ENCODE measurements at places on chromosomes 7 and 10.

DNA sequence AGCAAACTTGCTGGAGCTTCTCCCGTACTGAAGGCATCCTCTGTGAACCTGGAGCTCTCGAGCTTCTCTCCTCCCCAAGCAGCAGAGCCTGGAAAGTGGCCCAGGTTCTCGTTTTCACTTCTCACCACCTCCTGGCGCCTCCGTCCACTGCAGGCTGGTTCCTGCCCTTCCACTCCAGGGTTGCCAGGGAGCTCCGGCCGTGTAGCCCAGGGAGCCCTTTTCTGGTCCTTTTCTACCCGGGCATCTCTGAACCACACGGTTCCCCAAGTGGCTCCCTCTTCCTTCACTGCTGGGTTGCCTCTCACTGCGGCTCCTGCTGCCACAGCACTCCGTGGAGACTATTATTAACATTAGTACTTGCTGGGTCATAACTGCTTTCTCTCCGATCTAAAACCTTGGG lies 208.6 kb upstream of the PPP2R2D start:
- peak; percentile 32 for DNase-seq

DNA sequence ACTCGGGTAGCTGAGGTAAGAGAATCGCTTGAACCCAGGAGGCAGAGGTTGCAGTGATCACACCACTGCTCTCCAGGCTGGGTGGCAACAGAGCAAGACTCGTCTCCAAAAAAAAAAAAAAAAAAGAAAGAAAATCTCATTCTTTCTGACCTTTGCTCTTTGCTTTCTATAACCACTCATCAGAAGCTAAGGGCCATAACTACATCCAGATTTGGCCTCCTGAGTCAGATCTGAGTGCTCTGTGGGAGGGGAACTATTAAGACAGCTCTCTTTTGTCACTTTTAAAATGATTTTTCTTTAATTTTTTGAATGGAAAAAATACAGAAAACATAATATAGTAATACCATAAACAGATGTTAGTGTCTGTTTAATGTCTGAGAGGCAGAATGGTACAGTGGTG lies 210.1 kb downstream of the KIAA1217 start:
- no peak for DNase-seq

GRCh38 chr10:22823109-22823508 lies 104.7 kb upstream of the ARMC3 start:
- DNase-seq: no peak

- DNase-seq: no peak
These were observed 25.5 kb downstream of the RBM17 start for GRCh38 chr10:6114299-6114698.

GRCh38 chr10:14707481-14707880 lies 67.2 kb downstream of the FAM107B start:
- DNase-seq: no peak

DNA sequence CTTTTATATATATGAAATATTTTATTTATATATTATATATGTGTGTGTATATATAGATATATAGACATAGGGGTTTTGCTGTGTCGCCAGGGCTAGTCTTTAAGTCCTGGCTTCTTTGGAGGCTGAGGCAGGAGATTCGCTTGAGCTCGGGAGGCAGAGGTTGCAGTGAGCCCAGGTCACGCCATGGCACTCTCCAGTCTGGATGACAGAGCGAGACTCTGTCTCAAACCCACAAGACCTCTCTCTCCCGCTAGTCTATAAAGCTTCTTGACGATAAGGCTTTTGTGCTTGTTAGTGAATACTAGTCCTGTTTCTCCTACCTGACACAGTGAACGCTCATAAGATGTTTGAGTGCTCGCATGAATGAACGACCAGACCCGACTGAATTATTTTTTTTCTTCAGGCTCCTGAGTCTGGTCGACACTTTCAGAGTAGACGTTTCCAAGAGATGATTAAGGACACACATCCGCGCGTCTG lies 577 bp upstream of the DDX21 start:
- no peak for DNase-seq

GRCh38 chr7:135616136-135616535 lies 46.2 kb upstream of the STMP1 start:
- no peak for DNase-seq

DNA sequence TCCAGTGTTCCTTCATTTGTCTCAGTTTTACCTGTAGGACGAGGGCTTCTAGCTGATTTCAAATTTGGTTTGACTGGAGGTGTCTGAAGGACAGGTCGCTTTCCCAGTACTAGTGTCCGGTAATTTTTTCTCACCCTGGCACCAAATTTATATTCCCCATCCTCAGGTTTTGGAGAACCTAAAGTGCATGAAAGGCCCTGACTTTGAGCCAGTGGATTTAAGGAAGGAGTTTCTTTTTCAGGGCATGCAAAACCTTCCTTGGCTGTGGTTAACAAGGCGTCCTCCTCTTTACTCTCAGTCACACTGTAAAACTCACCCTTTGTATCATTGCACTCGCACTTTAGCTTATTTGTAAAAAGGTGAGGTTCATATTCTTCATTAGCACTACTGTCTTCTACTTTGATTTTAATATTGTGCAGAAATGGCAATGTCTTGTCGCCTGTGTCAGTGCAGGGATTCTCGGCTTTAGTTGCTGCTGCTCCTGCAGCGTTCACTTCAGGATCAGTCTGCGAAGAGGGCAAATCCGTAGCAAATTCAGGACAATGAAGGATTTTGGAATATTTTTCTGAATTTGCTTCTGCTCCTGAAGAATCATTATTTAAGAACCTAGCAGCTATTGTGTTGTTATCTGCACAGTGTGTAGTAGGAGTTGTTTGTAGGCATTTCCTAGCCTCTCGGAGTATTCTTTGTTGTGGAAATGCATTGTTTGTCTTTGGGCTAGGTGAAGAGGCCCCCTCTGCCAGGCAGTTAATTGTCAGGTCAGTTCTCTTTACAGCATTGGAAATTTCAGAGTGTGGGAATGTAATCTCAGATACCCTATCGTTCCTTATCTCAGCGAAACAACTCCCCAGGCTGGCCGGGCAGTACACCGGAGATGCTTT lies 9.9 kb downstream of the SKIDA1 start:
- no peak for DNase-seq

GRCh38 chr10:87782721-87783120 lies 35.3 kb downstream of the ATAD1 start:
- DNase-seq: no peak

DNA sequence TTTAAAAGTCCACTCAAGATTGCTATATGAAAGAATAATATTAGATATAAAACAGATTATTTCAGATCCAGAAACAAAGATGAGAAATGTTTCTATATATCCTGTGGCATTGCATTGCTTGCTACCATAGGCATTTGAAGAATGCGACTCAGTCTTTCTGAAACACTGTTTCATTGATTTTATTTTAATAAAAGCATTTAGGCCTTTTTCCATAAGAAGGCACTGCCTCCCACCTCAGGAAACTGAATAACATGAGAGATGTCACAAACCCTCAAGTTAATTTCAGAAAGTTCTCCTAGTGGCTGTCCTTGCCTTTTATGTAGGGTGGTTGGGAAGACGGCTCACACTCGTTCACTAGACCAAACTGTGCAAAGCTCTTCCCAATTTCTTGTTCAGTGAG lies 23.3 kb downstream of the PRPS1L1 start:
- no peak for DNase-seq

DNA sequence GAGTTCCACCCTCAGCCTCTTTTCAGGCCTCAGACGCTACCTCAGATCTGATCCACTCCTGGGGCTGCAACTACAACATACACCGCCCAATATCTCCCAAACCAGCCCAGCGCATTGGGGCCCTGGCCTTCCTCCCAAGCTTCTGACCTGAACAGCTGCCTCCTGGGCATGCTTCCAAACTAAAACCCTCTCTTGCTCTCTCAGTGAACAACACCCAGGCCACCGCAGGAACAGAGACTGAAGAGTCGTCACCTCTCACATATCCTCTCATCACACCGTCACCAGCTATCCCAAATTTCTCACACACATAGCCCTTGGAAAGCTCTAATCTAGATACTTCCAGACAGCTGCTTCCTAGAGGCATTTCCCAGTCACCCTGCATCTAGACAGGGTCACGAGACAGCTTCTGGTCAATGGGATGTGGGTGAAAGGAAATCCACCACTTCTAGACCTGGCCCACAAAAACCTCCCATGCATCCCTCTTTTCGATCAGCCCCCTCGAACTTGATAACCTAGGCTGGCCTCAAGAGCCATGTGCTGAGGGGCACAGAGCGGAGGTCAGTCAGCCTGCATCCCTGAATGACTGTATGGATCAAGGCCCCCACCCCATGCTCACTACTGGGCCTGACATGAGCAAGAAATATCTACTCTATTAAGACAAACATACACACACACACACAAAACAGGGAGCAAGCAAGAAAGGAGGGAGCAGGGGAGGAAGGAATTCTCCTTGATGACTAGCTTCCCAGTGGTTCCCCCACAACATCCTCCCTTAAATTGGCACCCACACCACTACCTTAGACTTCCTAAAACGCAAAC lies 1.8 kb downstream of the PARP12 start:
- DNase-seq: peak; percentile 82

DNA sequence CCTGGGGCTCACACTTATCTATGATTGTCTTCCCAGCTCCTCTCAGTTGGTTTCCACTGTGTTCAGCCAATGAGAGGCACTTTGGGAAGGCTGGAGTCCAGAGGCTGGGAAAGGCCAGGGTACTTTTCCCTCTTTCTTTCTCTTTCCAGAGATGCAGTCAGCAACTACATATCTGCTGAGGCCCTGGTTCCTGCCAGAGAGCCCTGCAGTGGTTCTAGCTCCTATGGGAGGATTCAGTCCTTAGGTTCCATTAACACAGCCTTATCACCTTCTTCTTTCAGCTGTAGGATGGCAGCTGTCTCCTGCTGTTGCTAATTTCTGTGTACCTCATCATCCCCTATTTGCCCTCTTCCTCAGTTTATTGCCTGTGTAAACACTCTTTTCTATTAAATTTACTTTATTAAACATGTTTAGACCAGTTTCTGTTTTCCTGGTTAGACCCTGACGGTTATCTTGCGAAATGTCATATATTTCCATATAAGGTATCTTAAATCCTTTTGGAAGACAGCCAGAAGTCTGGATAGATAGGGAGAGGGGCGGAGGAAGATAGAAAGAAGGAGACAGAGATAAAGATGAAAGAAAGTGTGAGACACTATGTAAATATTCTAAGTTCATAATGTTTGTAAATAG lies 100.3 kb downstream of the HGF start:
- no peak for DNase-seq

DNA sequence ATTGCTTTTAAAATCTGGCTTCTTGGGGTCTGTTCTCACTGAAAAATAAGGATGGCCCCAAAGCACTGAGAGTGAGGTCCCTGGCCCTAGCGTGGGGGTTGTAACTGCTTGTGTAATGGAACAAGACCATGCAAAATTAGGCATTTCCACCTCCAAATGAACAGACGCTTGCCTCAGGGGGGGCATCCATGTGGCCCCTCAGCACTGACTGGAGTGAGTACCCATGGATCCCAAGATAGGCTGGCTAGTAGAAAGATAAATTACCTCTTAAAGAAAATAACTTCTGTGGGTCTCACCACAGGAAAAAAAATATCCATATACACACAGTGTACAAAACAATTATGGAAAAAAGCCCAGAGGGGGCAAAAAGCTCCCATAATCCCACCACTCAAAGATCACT lies 15.2 kb upstream of the CPA1 start:
- peak; percentile 60 for DNase-seq

GRCh38 chr7:24284699-24285506 lies 913 bp downstream of the NPY start:
- peak; percentile 12 for DNase-seq

DNA sequence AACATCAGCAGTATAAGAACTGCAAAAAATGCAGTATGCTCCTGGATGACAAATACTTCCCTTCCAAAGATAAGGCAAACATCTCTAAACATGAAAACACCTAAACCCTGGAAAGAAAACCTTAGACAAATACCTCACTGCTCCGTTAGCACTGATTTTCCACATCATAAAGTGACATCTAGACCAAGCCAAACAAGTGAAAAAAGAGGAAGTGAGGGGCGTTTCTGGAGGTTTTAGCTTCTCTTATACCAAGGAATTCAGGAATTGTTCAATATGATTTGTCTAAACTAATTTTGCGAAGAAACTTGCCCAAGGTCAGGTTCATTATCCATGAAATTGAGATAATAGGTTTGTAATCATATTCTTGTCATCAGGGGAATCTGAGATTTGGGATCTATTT lies 279.7 kb downstream of the ADRA2A start:
- DNase-seq: no peak

DNA sequence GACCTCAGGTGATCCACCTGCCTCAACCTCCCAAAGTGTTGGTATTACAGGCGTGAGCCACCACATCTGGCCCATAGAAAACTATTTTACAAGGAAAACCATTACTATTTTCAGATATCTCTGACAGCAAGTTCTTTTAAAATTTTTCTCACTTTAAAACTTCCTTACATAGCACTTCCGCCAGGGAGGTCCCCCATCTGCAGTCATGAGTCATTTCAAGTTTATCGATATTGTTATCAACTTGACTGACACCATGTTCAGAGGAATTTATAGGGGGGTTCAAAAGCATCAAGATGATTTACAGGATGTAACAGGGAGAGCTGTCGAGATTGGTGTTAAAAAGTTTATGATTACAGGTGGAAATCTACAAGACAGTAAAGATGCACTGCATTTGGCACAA lies 88.8 kb downstream of the NRBF2 start:
- DNase-seq: no peak

GRCh38 chr10:57694956-57695608 lies 572.6 kb downstream of the IPMK start:
- no peak for DNase-seq

GRCh38 chr7:96778263-96778662 lies 68.6 kb upstream of the SEM1 start:
- no peak for DNase-seq

- DNase-seq: no peak
These were observed 34.4 kb upstream of the DYNC1I1 start for GRCh38 chr7:95737828-95738505.

- no peak for DNase-seq
These were observed 71.3 kb upstream of the CSTF2T start for GRCh38 chr10:51770709-51771108.

DNA sequence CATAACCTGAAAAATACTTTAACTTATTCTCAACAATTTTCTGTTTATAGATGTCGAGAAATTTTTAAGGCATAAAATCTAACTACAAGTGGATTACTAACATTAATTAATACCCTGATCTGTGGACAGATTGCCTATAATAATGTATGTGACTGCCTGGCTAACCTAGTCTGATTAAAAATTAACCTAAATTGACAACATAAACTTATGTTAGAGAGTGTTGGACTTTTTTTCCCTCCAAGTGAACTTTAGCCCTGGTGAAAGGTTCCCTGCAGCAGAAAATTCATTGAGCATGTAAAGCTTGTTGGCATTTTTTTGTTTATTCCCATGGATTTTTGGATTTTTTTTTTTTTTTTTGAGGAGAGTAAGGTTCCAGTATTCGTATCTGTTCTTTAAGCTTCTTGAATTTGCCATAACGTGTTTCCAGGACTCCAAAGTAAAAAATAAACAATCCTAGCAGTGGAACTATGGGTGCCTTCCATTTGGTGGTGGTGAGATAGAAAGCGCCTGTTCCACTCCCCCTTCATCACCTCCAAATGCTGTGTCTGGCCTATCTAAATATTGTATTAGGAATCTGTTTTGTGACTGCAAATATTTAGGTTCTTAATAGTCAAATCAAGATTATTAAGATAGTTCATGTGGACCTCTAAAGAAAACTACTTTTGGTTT lies 36.1 kb downstream of the NET1 start:
- DNase-seq: peak; percentile 34

- peak; percentile 90 for DNase-seq
These were observed 1.2 kb downstream of the BAG3 start for GRCh38 chr10:119652361-119652730.
